IPS DF 6.9 (cell line): ENCODE measurements at places on chromosomes 1 and 21.

GRCh38 chr1:178634445-178634844 is 90.6 kb upstream of the RALGPS2 start:
- DNase-seq, result no peak

- DNase-seq, result no peak
These were observed 28.7 kb upstream of the DIP2A start for GRCh38 chr21:46429754-46430681.

GRCh38 chr21:41737651-41738324 is 29.1 kb downstream of the RIPK4 start:
- DNase-seq, result no peak

GRCh38 chr1:107457989-107458388 is 317.1 kb downstream of the NTNG1 start:
- no peak for DNase-seq

- no peak for DNase-seq
These were observed 476 bp downstream of the BATF3 start for GRCh38 chr1:212699104-212699624.
